ENCODE measurements at places on chromosomes 2 and 18. TPM values are rescaled to one million over a fixed set of nuclear protein-coding genes. Genes with fewer than 3 reads are reported as not detected.

The CFC1 gene
- not detected for total RNA-seq

The RAB12 gene
- total RNA-seq = 11.9 TPM

The NLRC4 gene
- total RNA-seq = not detected

The FER1L5 gene
- total RNA-seq = not detected

The DCAF17 gene
- 21.3 TPM for total RNA-seq

The CXCR2 gene
- 0.17 TPM for total RNA-seq

The RNF149 gene
- 25.0 TPM for total RNA-seq
